SK-N-MC (cell line): ENCODE measurements at places on chromosomes 7 and 10.

DNA sequence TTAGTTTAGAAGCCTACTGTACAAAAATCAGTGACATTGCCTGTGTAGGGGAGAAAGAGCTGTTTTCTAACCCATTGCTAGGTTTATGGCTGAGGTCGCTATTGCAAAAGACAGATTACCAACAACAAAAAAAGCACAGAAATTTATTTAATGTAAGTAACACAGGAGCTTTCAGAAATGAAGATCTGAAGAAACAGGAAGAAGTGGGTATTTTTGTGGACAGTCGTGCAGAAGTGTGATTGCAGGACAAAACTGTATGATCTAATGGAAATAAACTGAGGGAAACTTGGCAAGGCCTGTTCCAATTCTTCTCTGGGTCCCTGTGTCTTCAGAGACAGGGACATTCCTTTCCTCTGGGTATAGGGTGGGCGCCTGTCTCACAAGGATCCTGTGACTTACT, 87.4 kb downstream of the APBB1IP start:
- no peak for DNase-seq

DNA sequence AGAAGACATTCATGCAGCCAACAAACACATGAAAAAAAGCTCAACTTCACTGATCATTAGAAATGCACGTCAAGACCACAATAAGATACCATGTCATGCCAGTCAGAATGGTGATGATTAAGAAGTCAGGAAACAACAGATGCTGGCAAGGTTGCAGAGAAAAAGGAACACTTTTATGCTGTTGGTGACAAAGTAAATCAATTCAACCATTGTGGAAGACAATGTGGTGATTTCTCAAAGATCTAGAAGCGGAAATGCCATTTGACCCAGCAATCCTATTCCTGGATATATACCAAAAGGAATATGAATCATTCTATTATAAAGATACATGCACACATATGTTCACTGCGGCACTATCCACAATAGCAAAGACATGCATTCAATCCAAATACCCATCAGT, 77.6 kb downstream of the C10orf90 start:
- no peak for DNase-seq

GRCh38 chr7:19989906-19990305, 216.5 kb upstream of the TMEM196 start:
- no peak for DNase-seq

- DNase-seq, result no peak
Observed at GRCh38 chr7:129924602-129925001, 28.2 kb downstream of the UBE2H start.
